ENCODE measurements at places on chromosomes 7 and 10.

- DNase-seq: no peak
These were observed 307.4 kb upstream of the SEMA3C start for GRCh38 chr7:81226234-81226633.

DNA sequence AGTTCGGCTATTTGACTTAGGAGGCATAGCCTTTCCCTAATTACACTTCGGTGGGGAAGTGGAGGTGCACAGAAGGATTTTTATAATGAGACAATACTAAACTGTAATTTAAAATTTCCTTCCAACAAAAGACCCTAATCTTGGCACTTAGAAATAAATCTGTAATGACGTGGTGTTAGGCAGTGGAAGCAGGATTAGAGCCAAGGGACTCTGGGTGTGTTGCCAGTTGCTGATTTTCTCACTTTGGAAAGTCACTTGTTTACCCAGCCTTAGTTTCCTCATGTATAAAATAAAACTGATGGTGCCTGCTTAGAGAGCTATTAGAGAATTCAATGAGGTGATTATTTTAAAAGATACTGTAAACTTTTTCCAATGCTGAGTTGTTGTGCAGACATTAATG is 287.2 kb downstream of the AUTS2 start:
- DNase-seq: no peak

DNA sequence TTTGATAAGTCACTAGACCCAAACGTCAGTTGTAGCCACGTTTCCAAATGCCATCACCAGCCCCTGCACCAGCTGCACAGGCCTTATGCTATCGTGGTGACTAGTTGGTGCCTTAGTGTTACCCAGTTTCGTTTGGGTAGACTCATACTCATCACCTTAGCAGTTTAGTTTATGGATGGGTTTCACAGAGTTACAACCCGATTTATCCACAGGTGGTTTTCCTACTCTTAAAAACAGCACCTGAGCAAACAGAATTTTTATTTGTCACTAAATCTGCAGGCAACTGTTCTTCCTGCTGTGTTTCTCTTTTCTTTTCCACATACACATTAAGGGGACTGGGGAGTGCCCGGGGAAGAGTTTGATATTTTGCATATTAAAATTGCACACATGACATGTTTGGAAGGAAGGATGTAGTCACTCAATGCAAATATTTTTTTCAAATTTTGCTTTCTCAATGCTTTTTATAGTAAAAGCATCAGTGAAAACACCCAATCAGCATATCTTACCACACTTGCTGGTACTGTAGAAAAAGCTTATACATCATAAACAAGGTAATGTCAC is 41.6 kb downstream of the PDSS1 start:
- DNase-seq: peak; percentile 15

DNA sequence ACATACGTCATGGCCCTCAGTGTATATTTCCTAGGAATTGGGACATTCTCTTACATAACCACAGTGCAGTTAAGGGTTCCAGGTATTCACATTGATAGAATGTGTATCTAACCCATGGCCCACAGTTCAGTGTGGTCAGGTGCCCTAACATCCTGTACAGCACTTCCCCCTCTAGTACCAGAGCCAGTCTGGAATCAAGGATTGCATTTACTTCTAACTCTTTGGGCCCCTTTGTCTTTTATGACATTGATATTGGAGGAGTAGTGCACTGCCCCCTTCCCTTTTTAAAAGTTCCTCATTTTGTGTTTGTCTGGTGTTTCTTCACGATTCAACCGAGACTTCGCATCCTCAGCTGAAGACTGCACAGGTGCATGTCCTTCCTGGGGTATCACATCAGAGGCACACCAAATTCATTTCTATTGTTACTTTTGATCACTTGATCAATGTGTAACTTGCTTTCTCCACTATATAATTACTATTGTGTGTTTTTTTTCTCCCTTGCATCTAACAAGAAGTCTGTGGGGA is 22.4 kb upstream of the NPFFR1 start:
- no peak for DNase-seq

DNA sequence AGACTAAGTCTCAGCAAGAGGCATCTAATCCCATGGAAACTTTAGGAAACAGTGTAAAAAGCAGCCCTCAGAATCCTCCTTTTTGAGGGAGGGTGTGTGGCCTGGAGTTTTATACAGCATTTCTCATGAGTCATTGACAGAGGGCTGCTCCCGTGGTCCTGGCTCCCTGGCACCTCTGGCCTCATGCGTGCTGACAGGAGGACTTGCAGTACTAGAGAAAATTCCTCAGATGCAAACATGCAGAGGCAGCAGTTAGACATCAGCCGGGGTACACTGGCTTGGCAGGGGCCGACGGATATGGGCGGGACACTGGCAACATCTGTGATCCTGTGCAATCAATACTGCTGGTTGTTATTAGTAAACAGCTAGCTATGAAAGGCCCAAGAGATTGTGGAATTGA is 925.1 kb upstream of the CELF2 start:
- no peak for DNase-seq

DNA sequence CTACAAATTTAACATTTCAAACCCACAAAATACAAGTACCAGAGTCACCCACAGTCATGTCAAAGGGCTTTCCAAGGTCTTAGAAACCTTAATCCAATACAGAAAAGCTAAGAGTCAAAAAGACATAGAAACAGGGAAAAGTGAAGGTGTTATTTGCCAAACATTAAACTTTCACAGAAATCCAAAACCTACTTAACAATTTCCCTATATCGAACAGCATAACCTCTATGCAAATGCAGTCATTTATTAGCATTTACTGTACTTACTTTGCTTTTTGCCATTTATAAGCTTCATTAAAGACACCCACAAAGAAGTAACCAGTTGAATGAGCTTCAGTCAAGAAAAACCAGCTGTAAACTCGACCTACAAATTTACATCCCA is 1.6 kb downstream of the PANK1 start:
- DNase-seq: no peak

- DNase-seq: no peak
These were observed 4.6 kb downstream of the CDK5 start for GRCh38 chr7:151053096-151053495.

GRCh38 chr10:11318826-11319598 is 292.4 kb downstream of the USP6NL start:
- DNase-seq: no peak

DNA sequence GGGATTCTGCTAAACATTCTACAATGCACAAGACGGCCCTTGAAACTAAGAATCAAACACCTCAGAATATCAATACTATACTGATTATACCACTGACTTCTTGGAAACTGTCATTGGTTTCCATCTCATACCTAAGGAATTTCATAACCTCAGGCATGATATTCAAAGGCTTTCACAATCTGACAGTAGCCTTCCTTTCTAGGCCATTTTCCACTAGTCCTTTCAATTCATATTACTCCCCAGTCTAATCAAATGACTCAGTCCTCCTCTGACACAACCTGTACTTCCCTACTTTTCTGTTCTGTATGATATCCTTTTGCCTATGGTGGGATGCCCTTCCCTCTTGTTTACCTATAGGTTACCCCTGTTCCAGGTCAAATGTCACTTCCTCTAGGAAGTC is 48.3 kb downstream of the CSTF2T start:
- no peak for DNase-seq

DNA sequence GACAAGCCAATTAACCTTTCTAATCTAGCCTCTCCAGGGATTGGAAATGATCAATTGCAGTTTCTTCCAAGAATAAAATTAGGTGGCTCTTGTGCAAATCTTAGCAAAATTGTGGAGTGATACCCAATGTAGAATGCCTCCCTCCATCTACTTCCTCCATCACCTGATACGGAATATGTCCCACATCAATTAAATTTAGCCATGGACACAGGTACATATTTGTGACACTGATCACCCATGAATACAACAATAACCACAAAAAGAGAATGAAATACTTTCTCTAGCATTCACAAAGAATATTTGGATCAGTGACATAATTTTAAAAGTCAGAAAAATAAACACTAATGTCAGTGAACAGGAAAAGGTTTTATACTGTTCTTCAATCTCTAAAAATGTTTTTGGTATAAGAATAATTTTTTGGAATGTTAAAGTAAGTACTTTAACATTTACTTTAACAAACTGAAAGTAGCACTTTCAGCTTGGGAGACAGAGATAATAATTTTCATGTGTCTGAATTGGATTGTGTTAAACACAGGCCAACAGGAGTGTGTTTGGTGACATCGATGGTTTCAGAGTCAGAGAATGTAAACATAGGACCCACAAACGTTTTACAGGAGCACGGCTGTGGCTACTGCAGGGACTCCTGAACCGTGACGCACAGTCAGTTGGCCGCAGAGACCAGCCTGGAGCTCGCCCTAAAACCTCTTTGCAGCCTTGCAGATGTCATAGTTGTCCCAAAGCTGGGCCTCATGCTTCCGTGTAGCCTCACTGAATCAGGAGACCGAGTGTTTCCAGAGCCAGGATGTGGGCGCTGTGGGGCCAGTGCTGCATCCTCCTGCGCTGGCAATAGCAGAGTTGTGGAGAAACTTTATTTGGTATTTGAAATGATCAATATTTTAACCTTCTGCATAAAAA is 7.2 kb downstream of the RBM20 start:
- no peak for DNase-seq

DNA sequence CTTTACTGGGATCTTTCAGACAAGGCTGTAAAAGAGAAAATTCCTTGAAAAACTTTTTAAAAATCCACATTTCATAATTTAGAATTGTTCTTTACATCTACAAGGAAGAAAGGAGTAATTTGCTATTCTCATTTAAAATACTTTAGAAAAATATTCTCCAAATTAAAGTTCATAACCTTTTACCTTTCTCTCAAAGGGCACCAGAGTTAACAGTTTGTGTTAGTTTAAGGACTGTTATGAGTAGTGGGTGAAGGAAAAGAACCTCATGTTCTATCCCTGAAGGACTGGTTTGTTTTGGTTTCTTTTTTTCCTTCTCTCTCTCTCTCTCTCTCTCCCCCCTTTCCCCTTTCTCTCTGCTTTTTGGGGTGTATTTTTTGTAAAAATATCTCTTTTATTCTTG is 4.1 kb downstream of the AGMO start:
- DNase-seq: no peak

DNA sequence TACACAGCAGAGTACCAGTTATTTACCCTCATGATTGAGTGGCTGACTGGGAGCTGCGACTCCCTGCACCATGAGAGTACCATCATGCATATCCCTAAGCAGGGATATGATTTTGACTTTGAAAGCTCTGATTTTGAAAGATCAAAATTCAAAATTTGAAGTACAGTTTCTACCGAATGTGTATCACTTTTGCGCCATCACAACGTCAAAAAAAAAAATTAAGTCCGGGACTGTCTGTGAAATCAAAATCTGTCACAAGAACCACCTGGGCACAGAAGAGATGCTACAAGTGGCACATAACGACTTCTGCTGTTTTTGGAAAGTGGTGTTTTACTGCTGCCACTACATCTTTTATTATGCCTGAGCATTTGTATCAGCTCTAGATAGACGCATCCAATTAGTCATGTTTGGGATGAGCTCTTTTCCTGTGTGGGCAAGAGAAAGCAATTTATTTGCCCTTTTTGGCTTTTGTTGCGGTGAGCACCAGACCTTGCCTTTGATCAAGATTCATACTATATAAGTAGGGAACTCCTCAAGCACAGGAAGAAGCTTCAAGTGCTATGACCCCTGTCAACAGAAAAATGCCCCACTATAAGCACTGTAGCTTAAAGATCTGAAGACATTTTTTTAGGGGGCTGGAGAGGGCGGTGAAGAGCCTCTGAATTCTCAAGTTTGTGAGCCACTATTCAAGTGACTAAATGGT is 10.7 kb downstream of the MTPN start:
- DNase-seq: no peak

Data from CD4-positive, alpha-beta T cell treated with Interleukin-10 for 1 hour (primary cell).